ENCODE measurements at places on chromosomes 4 and X.
A peak's percentile ranks its signal among the peaks of the same experiment; 100 is the strongest.

- no peak for DNase-seq
These were observed 248.6 kb downstream of the HNRNPD start for GRCh38 chr4:82124932-82125786.

GRCh38 chr4:74822603-74823002, 28.3 kb upstream of the BTC start:
- DNase-seq: no peak

DNA sequence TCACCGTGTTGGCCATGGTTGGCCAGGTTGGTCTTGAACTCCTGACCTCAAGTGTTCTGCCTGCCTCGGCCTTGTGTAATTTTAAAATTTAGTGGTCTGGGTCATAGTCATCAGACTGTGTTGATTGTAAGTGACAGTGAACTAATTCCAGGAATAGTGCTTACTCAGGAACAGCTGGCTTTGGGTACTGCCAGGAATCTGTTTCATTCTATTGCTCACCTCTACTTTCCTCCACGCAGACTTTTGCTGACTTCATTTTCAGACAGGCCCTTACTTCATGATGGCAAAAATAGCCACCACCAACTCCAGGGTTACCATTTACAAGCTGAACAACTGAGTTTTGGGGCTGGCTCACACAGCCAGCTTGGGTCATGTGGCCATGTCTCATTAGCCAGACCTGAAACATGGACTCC, 54.6 kb downstream of the FNIP2 start:
- no peak for DNase-seq

GRCh38 chr4:91057871-91058270, 930.7 kb downstream of the CCSER1 start:
- no peak for DNase-seq

GRCh38 chrX:54540289-54540688, 10.3 kb downstream of the GNL3L start:
- no peak for DNase-seq

GRCh38 chr4:4595252-4595651, 53.4 kb upstream of the STX18 start:
- no peak for DNase-seq

- DNase-seq: no peak
These were observed 12.2 kb upstream of the GJB1 start for GRCh38 chrX:71210816-71211215.

DNA sequence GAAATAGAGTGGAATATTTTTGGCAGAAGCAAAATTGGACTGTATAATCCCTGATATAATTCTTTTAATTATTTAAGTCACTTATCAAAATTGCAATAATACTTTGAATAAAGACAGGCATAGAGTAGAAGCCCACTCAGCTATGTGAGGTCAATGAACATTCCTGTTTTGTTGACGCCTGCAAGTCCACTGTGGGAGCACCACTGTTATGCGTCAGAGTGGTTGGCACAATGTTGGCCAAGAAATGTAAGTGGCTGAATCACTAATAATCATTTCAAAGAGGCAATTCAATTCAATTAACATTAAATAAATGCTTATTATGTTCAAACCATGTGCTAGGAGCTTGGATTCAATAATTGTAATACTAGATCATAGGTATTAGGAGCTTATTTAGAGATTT, 221.0 kb downstream of the SPCS3 start:
- no peak for DNase-seq

GRCh38 chr4:110041735-110042134, 129.1 kb downstream of the EGF start:
- DNase-seq: no peak

DNA sequence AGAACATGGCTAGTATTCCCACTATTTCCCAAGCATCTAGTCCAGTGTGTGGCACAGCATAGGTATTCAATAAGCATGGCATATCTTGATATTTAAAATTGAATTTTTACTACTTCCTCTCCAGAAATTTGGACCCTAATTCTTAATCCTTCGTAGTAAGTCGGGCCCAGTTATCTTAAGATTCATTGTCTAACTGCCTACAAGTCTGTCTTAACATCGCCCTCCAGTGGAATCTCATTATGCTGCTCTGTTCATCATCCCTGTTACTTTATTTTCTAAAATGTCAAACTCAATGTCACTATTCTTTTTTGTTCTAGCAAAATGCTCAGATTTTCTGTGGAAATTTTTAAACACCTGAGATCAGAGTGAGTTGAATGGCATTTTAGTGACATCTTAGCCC, 606.2 kb downstream of the KLHL13 start:
- DNase-seq: no peak

DNA sequence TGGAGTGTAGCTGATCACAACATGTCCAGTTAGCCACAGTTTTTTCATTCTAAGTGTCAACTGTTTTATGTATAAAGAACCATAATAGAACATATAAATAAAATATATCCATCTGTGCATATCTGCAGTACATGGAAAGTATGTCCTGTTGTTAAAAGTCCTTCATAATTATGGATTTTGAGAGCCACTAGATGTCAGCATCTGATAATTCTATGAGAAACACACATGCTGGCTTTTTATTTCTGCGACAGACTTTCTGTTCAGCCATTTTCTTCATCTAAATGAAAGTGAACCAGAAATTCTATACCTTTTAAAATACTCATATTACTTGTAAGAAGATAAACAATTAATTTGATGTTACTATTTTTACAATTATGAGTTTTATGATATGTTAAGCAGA, 251.5 kb downstream of the GPM6A start:
- peak; percentile 40 for DNase-seq

DNA sequence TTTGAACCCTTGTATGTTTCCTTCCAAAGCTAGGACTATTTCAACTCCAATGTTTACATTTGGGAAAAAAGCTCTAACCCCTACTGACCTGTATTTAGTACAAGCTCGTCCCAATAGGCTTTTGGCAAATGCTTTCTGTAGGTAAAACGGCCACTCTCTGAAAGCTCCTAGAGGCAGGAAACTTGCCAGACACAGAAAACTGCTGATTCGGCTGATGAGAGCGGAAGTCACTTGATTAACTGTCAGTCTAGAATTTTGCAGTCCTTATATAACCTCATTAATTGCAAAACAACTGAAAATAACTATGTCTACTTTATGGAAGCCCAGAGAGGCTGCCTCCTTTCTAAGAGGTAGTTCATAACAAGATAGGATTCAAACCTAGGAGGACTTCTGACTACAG, 108.1 kb downstream of the TSPAN7 start:
- DNase-seq: no peak

- DNase-seq: no peak
These were observed 295.4 kb upstream of the FAM241A start for GRCh38 chr4:111849746-111850284.

- no peak for DNase-seq
These were observed 477 bp downstream of the KLHL13 start for GRCh38 chrX:118115953-118116712.

DNA sequence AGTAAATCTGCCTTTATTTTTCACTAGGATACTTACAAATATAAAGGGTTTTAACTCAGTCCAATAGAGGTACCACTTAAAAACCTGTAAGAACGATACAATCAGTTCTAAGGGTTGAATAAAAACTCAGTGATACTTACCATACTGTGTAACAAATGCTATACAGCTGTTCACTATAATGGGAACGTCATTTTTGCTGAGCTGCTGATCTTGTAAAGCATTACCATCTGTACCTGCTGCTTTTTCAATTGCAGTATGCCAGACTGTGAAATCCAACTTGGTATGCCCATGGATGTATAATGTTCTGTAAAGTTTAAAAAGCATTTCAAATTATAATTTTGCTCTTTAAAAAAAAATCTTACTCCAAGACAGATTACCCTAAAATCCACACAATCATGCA, 111.2 kb downstream of the ARAP2 start:
- DNase-seq: no peak

GRCh38 chrX:119145241-119145653, 17.6 kb upstream of the KIAA1210 start:
- DNase-seq: no peak

GRCh38 chrX:115029869-115030570, 12.6 kb upstream of the IL13RA2 start:
- no peak for DNase-seq

GRCh38 chr4:78099058-78099457, 41.9 kb downstream of the FRAS1 start:
- no peak for DNase-seq

GRCh38 chr4:70153937-70154336, at the start of gene PRR27:
Gene PRR27, plus strand, starts transcription at chr4:70154237. Its CDS starts 139 bp downstream, at chr4:70154376.
- DNase-seq: no peak

DNA sequence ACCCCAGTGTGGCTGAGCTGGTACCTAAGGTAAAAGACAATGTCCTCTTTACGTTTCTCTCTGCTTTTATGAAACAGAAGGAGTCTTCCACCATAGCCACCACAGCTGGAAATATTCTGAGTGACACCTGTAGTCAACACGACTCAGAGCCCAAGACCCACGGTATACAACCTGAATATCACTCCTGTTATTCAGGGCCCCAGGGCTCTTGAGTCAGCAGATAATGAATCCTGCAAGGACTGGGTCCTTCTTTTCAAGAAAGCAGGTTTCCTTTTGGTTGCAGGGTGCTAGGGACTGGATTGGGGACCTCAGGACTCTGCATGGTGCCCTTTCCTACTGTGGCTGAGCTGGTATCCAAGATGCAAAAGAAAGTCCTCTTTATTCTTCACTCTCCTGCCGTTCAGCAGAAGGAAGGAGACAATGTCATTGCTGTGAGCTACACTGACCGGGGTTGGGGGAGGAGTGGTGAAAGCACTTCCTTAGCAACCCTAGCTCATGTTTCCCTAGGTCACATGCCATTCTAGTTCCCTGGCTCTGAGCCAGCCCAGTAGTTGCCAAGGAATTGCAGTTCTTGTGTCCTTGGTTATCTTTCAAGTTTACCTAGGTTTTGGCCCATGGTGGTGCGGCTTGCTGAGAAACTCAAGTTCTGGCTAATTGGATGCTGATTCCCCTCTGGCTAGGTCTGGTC, 23.7 kb upstream of the UNC5C start:
- DNase-seq: no peak

- peak; percentile 28 for DNase-seq
These were observed 62.4 kb upstream of the WDFY3 start for GRCh38 chr4:85028910-85029309.

DNA sequence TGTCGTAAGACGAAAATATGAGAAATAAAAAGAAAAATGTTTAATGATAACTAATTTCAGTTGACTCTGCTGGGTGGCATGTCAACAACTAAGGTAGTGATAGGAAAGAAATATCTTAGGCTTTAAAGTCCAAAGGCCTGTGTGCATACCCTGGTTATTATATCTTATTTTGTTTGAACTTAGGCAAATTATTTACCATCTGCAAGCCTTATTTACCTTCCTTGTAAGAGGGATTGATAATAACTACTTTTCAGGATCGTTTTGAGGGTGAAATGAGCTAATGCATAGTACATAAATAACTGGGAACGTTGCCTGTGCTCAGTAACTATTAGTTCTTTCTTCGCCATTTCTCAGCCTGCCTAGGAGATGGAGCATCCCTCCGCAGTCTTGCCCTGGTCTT, 41.6 kb upstream of the TAB3 start:
- no peak for DNase-seq

- DNase-seq: no peak
These were observed 12.1 kb upstream of the PORCN start for GRCh38 chrX:48496660-48497059.

DNA sequence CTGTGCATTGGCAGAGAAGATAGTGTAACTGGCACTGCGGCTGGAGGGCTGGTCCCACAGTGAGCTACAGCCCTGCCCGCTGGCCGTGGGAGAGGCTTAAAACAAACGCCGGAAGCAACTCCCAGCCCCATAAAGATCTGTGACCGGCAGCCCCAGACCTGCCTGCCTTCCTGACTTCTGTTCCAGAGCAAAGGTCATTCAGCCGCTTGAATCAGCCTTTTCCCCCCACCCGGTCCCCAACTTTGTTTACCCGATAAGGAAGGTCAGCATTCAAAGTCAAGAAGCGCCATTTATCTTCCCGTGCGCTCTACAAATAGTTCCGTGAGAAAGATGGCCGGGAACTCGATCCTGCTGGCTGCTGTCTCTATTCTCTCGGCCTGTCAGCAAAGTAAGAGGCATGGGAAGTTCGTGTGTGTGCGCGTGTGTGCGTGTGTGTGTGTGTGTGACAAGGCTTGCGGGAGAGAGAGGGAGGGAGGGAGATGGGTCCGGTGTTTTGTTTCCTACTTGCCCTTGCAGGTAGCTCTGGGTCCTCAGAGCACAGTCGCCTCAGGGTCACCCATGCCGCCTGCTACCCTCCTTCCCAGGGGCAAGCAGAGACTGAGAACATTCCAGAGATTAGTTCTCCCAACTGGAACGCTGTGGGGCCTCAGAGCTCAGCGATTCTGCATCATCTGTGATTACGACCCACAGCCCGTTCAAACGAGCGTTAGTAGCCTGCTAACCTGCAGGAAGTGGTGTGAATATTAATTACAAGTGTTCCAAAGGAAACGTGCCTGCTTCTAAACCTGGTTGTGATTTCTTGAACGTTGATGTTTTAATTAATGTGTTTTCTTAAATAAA, at the start of gene MGST2:
TSS of gene MGST2 (plus strand) at position 130 of the 840 bp plus-strand sequence. CDS start at position 331, 201 bp downstream.
- no peak for DNase-seq

DNA sequence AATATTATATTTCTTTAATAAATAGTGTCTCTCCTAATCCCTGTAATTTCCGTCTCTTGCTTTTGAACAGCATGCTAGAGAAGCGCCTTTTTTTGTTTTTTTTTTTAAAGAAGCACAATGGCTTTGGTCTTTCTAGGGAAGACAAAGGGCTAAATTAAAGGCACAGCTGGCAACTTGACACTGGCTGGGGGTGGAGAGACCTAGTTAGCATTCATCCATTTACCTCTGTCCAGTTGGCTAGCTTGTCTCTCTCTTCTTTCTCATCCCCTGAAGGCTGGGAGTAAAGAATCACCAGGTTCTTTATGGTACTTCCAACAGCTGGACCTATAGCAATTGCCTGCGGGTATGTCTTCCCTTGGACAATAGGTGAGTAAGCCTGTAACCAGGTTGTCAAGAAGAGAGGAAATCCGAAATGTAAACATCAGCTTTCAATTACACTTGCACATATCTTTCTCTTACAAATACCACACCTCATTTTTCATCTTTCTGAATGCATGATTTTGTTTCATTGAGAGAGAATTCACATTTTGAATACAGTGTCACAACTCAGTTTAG, 178.4 kb upstream of the GPR101 start:
- DNase-seq: no peak

- DNase-seq: no peak
These were observed 39.8 kb upstream of the NAP1L5 start for GRCh38 chr4:88737307-88737941.

Measured in smooth muscle cell of the brain vasculature (primary cell).